ENCODE measurements at places on chromosomes 5 and 9.

GRCh38 chr5:172440486-172440885 lies 13.8 kb downstream of the SH3PXD2B start:
- DNase-seq: no peak

GRCh38 chr5:174211277-174211626 lies 165.7 kb downstream of the NSG2 start:
- no peak for DNase-seq

DNA sequence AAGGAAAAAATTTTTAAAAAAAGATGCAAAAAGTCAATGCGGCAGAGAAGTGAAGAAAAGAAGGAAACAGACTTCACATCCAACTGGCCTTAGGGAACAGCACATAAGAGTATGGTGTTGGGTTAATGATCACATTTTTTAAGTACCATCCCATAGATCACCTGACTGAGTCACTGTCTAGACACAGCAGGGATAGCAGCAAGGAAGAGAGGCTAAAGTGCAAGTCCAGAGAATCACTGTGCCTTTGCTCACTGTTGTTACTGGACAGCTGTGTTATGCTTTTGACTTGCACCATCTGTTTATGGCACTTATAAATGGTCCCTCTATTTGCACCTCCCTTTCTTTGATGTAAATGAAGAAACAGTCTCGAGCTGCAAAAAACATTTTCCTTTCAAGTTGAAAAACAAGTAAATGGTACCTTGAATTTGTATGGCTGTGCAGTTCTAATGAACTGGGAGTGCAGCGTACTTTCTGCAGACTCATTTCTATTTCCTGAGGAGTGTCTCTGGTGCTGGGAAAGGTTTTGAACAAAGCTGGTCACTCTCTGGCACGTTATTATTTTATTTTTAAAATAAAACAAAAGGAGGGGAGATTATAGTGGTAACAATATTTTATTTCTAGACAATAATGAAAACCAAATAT lies 84.2 kb downstream of the TRPM6 start:
- DNase-seq: no peak

DNA sequence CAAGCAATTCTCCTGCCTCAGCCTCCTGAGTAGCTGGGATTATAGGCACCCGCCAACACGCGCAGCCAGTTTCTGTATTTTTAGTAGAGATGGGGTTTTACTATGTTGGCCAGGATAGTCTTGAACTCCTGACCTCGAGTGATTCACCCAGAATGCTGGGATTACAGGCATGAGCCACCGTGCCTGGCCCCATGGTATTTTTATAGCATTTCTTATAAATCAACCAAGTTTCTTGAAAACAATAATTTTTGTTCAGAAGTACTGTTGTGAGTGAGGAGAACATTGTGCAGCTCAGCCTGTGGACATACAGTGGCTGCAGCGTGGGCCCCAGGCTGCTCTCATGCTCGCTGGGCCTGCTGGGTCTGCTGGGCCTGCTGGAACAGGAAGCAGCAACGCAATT lies 45.3 kb downstream of the MAP1B start:
- peak; percentile 80 for DNase-seq

DNA sequence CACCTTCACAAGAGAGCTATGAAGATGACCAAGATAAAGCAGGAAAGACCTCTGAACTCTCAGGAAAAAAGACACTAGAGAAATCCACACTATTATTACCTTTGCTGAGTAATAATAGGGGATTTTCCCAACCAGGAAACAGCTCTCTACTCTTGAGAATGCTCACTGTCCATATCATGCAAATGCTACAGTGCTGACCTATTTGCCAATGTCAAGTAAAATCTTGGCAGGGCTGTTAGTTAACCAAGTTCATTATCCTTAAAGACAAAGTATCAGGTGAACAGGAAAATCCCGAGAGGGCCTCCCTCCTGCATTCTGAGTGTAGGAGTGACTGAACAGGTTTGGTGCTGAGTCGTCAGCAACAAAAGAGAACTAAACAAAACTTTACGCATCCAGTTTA lies 306.6 kb downstream of the ACTL7B start:
- DNase-seq: no peak

- no peak for DNase-seq
Observed at GRCh38 chr5:10505517-10506095, 58.3 kb upstream of the ANKRD33B start.

DNA sequence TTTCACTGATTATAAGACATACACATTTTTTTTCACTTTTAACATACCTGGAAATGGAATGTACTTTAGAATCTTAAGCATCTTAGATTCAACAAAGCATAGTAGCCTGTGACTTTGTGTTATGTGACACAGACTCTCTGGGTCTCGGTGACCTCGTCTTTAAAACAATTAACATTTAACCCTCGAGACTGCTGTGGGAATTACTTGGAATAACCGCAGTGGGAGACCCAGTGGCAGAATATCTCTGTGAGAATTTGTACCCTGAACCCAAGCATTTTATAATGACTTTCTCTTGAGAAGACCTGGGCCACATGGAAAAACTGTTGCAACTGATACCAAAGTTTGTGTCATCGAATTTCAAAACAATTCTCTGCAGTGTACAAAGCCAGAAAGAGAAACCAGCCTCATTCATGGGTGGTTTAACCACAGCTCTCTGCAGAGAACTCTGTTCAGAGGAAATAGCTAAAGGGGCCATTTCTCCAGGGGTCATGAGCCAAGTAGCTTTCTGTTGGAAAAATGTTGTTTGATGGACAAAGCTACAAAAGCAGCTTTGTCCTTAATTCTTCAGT lies 10.0 kb upstream of the RETREG1 start:
- DNase-seq: no peak

DNA sequence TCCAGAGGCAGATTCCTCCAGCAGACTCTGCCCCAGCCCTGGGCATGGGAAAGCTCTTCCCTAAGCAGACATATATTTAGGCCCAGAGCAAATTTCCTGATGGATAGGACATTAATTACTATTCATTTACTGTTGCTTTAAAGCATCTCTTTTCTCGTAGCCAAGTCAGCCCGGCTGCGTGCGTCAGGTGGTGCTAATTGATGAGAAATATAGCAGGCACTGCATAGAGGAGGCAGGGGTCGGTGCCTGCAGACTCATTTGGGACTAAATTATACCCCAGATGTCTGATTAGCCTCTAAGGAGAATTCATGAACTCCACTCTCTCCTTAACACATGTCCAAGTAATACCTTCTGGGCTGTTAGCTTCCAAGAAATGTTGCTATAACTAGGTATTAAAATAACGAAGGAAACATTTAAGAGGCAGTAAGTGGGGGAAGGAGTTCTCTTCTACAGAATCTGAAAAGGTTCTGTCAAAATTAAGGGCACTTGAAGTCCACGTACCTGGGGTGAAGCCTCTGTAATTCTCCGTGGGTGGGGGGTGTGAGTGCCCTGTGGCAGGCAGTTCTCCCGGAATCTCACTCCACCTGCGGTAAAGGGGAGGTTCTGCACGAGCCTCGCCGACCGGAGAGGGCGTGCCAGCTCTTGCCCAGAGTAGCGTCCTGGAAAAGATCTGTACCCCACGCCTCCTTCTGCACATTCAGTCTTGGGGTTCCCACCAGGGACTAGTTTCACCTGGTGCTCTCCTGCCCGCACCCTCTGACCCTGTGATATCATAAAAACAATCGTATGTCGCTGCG lies 115.9 kb upstream of the FCN2 start:
- DNase-seq: no peak

GRCh38 chr9:80012557-80013330 lies 441.0 kb downstream of the TLE4 start:
- DNase-seq: no peak

DNA sequence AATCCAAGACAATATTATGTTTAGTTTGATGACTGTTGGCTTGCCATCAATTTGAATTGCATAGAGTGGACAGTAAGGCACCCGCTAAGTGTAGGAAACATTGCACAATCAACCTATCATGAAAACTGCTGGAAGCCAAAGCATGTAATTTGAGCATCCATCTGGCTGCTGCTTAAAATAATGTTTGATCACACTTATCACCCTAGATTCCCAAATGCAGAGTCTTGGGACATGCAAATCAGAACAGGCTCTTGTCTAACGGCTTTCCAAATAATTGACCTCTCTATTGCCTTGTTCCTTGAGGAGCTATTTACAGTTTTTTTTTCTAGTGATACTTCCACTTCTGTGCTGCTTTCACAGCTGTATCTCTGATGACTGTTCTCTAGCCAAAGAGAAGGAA lies 342.1 kb downstream of the PRR16 start:
- DNase-seq: peak; percentile 42

DNA sequence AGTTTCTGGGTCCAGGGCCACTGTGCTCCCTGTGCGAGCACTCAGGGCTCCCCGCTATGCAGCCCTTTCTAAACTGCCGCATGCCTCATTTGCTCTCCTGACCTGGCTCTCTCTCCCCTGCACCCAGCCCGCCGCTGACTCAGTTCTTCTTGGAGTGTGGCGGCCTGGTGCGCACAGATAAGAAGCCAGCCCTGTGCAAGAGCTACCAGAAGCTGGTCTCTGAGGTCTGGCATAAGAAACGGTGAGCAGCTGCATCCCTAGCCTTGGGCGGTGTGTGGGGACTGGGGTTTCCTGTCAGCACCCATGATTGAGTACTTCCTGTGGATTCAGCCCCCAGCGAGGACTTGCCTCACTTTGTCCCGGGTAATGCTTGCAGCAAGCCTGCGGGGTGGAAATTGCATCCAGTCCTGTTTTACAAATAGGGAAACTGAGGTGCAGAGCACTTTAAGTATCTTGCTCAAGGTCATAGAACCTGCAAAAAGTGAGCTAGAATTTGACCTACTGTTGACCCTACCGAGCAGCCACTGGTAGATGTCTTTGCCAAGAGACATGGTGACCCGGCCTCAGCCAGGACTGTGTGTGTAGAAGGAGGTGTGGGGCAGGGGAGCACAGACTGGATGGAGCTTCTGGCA lies 27.9 kb downstream of the USP20 start:
- DNase-seq: peak; percentile 87

Data from fibroblast of skin of right quadriceps (primary cell).